ENCODE measurements at places on chromosomes 2 and 18.
A peak's percentile ranks its signal among the peaks of the same experiment; 100 is the strongest.

DNA sequence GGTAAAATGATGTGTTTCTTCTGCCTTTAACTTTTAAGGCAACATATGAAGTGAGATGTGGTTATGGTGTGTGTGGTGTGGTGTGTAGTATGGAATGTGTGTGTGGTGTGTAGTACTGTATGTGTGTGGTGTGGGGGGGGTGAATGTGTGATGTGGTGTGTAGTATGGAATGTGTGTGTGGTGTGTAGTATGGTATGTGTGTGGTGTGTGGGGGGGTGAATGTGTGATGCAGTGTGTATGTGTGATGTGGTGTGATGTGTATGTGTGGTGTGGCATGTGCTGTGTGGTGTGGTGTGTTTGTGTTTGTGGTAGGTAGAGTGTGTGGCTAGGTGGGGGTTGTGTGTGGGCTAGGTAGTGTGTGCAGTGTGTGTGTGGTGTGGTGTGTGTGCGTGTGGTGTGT, 17.2 kb upstream of the ARL4C start:
- no peak for DNase-seq

DNA sequence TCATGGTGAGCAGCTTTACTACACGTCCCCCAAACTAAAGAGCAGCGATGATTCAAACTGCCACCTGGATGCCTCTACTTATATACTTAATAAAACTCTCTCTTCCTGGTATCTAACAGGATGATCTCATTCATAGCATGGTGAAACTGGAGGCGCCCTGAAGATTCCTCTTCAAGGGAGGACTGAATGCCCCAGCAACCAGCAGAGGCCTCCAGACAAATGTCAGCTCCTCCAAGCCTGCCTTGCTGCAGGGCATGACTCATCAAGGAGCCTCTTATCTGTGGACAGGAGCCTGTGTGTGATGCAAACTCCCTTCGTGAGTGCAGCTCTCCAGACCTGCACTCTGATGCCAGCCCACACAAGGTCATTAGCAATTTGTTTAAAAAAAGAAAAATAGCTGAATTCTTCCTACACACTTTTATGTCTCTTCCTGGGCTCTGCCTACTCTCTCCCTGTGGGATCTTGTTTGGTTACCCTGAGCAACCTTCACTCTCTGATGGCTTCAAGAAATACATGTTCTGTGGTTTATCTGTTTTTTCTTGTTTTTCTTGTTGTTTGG, 30.2 kb downstream of the LONRF2 start:
- DNase-seq: peak; percentile 65

- no peak for DNase-seq
Observed at GRCh38 chr2:179170901-179171300, 93.7 kb downstream of the SESTD1 start.

DNA sequence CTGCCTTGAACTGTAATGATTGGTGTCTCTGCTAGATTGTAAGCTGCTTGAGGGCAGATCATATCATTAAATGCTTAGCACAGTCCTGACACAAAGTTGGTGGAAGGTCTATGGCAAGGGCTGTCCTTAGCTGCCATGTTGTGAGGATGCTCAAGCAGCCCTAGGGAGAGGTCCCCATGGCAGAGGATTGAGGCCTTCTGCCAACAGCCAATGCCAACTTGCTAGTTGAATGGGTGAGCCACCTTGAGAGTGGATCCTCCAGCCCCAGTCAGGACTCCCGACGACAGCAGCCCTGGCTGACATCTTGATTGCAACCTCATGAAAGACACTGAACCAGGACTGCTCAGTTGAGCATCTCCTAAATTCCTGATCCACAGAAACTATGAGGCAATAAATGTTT, 115.3 kb upstream of the SMAD2 start:
- no peak for DNase-seq

DNA sequence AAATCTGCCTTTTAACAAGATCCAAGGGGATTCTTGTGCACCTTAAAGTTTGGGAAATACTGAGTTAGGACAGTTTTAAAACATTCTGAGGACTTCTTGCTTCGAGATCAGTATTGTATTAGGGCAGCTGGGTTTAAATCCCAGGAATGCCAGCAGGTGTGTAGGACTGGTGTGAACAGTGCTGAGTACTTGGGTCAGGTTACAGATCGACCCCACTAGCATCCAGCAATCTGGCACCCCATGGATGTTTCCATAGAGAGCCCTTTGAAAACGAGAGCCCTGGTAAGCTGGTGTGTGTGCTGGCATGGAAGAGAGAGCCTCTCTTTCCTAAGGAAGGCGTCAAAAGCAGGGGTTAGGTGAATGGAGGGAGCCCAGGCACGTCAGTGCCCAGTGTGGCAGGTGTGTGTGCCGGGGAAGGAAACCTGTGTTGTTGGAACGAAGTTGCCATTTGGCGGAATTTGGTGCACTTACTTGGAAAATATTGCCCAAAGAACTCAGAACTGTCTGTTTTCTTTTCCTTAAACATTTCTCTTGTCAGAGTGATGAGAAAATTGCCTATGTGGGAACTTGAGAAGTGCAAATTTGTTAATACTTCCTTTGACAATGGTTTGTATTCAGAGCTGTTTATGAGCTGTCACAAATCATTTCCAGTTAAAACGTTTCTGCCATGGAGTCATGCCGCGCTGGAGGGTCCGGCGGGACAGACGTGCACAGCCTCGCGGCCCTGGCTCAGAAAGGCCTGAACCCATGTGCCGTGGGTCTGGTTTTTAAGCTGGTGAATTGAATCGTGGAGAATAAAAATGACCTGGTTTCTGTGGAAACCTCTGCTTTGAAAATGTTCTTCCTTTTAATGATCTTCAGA, 38.1 kb downstream of the LDLRAD4 start:
- DNase-seq: no peak

DNA sequence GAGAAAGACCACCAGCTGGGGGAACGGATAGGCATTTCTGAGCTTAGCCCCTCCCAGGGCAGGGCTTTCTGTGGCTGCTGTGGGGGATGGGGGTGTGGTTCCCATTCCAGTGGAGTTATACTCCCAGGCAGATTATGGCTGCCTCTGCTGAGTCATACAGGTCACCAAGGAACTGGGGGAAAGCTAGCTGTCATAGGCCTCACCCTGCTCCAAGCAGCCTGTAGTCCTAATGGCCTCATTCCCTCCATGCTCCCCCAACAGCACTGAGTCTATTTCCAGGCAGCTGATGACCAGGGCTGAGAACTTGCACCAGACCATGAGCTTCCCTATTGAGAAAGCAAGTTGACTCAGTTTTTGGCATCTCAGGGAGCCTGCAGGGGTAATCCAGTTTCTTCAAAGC, 87.1 kb downstream of the GPR39 start:
- DNase-seq: peak; percentile 85

GRCh38 chr18:7821784-7822183, 254.7 kb downstream of the PTPRM start:
- no peak for DNase-seq

DNA sequence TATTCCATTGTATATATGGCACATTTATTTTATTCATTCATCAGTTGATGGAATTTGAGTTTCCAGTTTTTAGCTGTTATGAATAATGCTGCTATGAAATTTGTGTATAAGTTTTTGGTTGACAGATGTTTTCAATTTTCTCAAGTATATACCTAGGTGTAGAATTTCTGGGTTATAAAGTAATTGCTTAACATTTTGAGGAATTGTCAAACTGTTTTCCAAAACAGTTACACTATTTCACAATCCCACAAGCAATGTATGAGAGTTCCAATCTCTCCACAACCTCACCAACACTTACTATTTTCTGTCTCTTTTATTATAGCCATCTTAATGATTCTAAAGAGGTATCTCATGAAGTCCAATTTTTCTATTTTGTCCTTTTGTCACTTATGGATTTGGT, 12.5 kb upstream of the WDSUB1 start:
- peak; percentile 20 for DNase-seq

DNA sequence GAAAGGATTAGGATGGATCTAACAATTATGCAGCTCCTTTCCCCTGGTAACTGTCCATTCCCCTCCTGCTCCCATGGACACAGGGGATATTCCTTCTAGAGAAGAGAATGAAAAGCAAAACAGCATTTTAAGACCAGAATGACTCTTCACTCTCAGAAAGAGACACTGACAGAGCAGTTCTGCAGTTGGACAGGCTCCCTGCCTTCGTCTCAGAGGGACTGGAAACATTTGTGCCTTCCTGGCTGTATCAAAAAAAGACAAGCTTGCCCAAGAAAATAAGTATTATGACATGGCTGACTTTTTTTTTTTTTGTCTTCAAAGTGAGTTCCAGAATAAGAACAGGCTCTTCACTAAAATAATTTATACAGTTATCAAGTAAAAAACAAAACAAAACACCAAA, 9.5 kb downstream of the PID1 start:
- DNase-seq: no peak

DNA sequence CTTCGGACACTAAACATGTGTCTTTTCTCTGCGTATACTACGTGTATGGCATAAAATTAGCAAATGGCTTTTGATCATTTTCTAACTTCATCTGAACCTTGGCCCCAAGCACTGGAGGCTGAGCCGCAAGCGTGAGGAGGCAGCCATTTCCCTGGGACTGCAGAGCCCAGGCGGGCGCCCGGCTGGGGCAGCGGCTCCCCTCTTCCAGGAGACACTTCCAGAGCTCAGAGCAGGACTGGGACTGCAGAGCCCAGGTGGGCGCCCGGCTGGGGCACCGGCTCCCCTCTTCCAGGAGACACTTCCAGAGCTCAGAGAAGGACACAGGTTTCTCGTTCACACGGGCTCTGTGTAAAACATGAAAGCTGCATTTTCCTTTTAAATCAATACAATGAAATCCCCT, 484.1 kb upstream of the SALL3 start:
- DNase-seq: no peak

- no peak for DNase-seq
Observed at GRCh38 chr2:122261911-122262310, 506.5 kb downstream of the TSN start.

- DNase-seq: peak; percentile 83
Observed at GRCh38 chr2:20291106-20291564, 59.5 kb downstream of the PUM2 start.

GRCh38 chr2:172806493-172806892, 70.8 kb downstream of the RAPGEF4 start:
- DNase-seq: peak; percentile 60

DNA sequence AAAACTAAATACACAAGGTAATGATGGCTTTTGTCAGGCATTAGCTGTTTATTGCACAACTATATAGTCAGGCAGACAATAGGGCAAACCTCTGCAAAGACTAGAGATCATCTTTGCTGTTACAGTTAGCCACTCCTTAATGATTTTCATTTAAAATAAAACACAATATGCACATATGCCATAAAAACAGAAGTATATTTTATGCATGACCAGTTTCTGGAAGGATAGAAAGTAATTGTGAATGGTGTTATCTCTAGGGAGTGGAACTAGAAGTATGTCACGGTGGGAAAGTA, 102.0 kb downstream of the CHN1 start:
- DNase-seq: no peak

DNA sequence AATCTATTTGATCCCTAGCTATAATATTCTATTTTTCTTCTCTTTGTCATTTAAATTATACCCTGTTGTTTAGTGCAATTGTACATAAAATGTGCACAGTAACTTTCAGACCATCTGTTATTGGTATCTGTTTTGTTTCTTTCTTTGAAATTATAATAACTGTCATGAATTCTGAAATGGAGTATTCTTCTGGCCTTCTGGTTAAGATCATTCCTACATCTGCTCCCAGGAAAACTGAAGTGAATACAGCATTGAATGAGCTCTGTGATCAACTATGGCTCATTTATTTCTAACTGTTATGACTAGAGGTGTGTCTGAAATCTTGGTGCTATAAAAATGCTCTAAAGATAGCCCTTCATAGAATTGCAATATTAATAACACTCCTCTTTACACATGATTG, 788.4 kb upstream of the TMEFF2 start:
- no peak for DNase-seq

GRCh38 chr2:8202132-8202531, 479.7 kb upstream of the ID2 start:
- no peak for DNase-seq

- DNase-seq: no peak
Observed at GRCh38 chr2:82224301-82224940, 1919.9 kb upstream of the LRRTM1 start.

DNA sequence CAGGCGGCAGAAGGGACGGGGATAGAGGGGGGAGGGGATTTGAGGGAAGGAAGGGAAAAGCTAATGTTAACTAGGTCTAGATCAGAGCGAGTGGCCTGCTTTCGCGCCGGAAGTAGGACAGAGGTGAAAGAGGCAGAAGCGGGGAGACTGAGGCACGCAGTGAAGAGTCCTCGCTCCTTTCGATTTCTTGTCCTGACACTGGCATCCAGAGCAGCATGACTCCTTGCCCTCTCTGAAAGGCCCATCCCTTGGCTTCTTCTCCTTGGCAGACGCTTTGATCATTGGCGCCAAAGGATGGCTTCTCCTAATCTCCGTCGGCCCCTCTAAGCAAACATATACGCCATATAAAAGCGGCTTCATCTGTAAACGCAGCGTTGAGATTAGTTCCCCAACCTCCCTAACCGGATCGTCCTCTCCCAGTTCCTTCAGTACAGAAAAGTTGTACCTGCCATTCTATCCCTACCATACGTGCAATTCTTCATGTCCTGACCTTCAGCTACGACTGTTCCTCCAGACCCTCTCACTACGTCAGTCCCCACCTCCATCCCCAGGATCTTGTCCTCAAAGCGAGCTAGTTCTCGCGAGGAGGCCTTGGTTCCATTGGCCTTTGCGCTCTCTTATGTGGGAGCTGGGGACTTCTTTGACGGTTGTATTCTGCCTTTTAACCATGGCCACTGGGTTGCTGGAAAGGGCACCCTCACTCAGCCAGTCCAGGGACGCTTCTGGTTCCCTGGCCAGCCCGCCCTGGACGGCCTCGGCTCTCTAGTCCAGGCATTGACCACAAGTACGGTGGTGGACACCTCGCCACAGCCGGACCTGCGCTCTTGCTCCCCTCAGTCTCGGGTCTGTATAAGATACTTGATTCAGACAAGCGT, 857 bp upstream of the NEUROD1 start:
- no peak for DNase-seq

GRCh38 chr2:231222318-231223000, 24.0 kb downstream of the ARMC9 start:
- peak; percentile 83 for DNase-seq

GRCh38 chr2:221153226-221153625, 418.9 kb downstream of the EPHA4 start:
- DNase-seq: no peak

DNA sequence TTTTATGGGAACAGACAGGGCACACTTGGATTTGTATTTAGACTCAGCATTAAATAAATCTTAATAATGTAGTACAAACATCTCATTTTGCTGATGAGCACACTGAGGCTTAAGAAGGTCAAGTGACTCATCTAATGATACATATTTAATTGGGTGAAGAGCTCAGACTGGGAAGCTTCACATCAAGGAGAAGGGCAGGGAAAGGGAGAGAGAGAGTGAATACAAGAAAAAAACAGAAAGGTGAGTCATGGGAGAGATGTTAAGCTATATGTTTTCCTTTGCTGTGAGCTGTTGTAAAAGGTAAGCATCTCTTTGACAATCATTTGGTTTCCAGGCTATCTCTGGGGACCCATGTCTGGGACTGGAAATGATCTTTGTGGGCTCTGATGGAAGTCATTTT, 277.8 kb downstream of the SETBP1 start:
- no peak for DNase-seq

DNA sequence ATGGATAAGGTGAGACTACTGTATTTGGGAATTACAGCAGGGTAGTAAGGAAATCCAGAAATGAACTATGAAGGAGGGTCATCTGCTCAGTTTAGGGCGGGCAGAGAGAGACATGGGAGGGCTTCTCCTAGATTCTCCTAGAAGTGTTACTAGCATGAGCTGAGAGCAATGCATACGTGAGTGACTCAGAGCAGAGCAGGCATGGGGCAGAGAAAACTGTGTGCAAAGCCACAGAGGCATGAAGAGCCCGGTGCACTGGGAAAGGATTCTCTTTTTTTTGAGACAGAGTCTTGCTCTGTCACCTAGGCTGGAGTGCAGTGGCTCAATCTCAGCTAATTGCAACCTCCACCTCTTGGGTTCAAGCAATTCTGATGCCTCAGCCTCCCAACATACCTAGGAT, 116.2 kb downstream of the SOCS6 start:
- no peak for DNase-seq
